CD4-positive, alpha-beta T cell (primary cell): ENCODE measurements at places on chromosomes 4 and X.
A peak's percentile ranks its signal among the peaks of the same experiment; 100 is the strongest.

- DNase-seq = no peak
Measured at GRCh38 chr4:153137677-153138630, 66.3 kb upstream of the TRIM2 start.

GRCh38 chr4:113919611-113920010 is 59.8 kb downstream of the ARSJ start:
- no peak for DNase-seq

GRCh38 chr4:35734381-35735098 is 509.8 kb downstream of the ARAP2 start:
- no peak for DNase-seq

GRCh38 chrX:154541896-154542722 is 4.5 kb downstream of the G6PD start:
- no peak for DNase-seq

- DNase-seq = no peak
Measured at GRCh38 chr4:68348577-68348976, 1.3 kb downstream of the YTHDC1 start.

GRCh38 chr4:76657443-76657842 is 222.4 kb downstream of the SHROOM3 start:
- no peak for DNase-seq

DNA sequence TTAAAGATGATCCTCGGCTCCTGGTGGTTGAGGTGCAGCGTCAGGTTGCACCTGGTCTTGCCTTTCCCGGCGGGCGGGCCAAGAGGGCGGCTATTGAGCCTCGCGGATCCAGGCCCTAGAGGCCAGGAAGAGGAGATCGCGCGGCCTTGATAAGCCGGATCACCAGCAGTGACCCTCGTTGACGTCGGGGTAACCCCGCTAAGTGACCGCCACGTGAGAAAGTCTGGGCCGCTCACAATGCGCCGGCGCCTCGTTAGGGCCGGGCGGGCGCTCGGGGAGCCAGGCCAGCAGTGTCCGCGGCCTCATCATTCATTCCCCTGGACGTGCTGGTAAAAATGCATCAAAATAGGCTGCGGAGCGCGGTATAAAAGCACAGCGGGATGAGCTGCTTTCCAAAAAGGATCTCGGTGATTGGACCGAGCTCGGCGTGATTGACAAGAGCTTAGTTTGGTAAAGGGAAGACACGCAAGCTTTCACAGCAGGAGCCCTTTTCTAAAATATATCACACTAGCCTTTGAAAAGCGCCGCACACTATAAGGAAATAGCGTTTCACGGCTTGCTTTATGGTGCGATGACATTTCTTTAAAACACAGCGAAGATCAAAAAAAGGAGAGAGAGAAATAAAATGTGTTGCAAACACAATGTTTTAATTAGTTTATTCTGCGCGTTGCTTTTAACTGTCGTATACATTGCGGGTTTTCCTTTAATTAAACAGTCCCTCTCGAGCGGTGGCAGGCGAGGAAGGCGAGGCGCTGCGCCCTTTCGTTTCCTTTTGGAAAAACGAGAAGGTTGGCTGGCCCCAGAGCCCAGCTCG is 15.9 kb upstream of the ZIC3 start:
- DNase-seq = no peak

- no peak for DNase-seq
Measured at GRCh38 chr4:108877821-108878220, 115.0 kb upstream of the ETNPPL start.

DNA sequence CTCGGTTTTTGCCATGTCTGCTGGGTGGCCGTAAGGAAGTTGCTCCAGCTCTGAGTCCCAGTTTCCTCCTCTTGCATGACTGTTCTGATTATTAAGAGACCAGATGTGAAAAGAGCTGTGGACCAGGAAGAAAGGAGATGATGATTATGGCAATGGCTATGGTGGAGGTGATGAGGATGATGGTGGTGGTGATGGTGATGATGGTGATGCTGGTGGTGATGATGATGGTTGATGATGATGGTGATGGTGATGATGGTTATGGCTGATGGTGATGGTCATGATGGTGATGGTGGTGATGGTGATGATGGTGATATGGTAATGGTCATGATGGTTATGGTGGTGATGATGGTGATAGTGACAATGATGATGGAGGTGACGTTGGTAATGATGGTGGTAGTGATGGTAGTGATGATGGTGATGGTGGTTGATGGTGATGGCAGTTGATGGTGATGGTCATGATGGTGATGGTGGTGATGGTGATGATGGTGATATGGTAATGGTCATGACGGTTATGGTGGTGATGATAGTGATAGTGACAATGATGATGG is 107.8 kb upstream of the NKX1-1 start:
- no peak for DNase-seq

- no peak for DNase-seq
Measured at GRCh38 chr4:19735012-19735411, 516.7 kb upstream of the SLIT2 start.

GRCh38 chr4:80072228-80072743 is 743 bp downstream of the ANTXR2 start:
- peak; percentile 41 for DNase-seq

DNA sequence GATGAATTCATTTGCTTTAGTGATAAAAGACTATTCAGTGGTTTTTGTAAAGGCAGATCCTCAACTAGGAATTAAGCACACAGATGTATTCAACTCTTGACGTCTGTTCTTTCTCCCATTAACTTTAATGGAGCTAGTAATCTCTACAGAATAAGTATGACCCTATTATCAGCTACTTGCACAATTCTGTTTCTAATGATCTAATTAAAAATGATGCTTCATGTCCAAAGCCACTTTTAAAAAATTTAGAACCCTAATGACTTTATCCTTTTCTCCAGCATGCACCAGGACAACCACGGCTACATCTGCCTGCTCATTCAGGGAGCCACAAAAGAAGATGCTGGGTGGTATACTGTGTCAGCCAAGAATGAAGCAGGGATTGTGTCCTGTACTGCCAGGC is 85.4 kb downstream of the CBR4 start:
- no peak for DNase-seq

GRCh38 chr4:184252136-184253071 is 34.7 kb upstream of the ENPP6 start:
- DNase-seq = no peak

- DNase-seq = no peak
Measured at GRCh38 chr4:24603343-24603742, 19.0 kb upstream of the DHX15 start.

DNA sequence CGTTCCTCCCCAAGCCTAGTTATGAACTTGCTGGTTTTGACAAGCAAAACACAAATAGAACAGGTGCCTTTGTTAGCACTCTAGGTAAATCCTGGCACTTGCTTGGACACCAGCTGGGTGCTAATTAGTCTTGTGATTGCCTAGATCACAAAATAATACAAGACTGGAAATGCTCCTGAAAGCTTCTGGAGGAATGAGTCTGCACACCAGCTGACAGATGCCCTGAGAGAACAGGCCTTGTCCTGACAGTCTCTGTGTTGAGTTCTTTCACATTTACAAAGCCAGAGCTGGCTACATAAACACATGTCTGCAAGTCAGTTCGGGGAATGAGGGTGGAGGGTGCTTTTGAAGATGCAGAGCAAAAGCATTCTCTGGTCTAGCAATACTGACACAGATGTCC is 93.8 kb downstream of the ELOVL6 start:
- DNase-seq = no peak

DNA sequence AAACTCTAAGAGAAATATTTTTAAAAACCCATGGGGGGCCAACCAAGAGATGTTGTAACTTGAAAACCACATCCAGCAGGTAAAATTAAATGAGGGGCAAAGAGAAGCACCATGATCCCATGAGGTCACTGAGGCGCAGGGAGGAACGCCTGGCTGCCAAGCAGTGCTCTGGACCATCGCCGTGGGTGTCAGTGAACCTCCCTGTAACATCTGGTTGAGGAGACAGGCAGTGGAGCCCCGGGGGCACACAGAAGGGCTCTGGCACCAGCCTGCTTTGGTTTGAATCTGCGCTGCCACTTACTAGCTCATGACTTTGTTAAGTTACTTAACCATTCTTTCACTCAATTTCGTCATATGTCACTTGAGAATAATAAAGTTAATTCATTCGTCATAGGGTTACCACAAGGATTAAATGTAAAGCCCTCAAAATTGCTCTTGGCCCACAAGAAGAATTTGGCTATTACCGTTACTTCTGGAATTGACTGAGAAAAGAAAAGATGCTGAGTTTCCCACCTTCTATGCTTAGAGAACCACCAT is 41.6 kb upstream of the SLC25A4 start:
- no peak for DNase-seq

GRCh38 chrX:154515966-154516655 is at the start of gene FAM3A:
Gene FAM3A, minus strand, starts transcription at chrX:154516232. Its CDS starts 460 bp downstream, at chrX:154515772.
- peak; percentile 93 for DNase-seq

GRCh38 chr4:25174674-25175073 is 14.4 kb upstream of the SEPSECS start:
- no peak for DNase-seq

DNA sequence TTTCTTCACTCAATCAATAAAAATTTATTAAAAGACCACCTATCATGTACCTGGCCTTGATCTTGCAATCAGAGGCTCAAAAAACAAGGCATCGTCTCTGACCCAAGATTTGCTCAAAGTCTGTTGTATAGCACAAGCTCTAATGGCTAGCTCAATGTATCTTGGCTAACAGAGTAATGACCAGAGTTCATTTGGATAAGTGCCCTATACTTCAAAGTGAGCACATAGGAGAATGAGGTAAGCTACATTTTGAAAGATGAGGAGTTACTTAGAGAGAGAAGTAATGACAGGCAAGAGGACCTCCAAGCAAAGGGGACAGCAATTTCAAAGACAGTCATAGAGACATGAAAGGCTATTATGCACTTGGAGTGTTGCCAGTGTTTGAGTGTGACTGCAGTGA is 22.9 kb upstream of the GABRQ start:
- DNase-seq = no peak

DNA sequence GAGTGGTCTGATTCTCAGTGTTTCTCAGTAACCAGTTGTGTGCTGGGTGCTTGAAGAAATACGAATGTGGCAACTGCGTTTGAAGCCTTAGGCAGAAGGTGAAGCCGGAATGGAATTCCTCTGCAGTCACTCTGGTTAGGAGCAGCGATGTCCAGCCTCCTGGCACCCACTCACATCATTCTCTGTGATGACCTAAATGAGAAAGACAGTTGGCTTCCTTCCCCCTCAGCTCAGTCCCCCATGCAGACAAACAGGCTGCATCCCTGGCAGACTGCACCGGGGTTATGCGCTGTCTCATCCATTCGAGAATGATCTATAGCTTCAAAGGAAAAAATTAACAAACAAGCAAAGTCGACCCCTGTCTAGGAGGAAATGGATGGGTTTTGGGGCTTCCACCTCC is 170.1 kb upstream of the SCML1 start:
- no peak for DNase-seq

DNA sequence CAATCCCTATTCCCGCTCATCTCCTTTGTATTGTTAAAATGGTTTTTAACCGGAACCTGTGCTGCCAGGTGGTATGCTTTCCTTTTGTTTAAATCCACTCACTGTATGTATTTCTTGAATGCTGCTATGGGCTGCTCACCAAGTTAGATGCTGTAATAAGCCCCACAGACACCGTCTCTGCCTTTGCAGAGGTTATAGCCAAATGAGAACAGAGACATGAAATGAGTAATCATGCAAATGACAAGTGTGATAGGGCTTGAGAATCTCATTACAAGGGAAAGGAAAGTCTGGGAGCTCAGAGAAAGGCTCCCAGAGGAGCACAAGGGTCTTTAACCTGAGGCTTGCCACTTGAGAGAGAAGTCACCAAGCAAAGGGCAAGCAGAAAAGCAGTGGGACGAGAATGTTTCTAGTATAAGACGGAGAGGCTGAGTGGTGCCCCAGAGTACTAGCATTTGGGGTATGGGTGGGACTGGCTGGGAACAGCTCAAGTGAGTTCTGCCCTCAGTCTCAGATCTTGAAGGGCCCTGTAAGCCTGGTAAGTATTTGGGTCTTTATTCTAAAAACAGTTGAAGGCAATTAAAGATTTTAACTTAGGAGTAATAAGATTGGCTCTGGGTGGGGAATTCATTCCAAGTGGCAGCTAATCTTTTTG is 110.8 kb upstream of the H2AZ1 start:
- DNase-seq = no peak

- DNase-seq = peak; percentile 85
Measured at GRCh38 chr4:10457255-10457801, at the start of gene ZNF518B. Gene ZNF518B, minus strand, starts transcription at chr4:10457426. Its CDS starts 11,098 bp downstream, at chr4:10446328.

- DNase-seq = no peak
Measured at GRCh38 chr4:73019462-73020047, 50.0 kb downstream of the COX18 start.

DNA sequence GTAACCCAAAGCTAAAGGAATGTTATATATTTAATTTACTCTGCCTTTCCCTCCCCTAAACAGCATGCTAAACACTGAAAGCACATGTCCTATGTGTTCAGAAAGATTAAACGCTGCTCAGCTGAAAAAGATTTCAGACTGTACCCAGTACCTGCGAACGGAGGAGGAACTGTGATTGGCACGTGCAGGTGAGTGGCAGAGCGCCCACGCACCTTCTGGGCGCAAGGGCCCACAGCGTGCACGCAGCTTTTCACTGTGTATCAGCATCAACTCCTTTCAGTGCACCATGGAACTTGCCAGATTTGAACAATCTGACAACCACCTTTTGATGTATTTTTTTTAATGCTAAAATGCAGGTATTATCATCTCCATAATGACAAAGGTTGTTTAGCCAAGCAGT is 87.7 kb downstream of the RFC1 start:
- DNase-seq = no peak

DNA sequence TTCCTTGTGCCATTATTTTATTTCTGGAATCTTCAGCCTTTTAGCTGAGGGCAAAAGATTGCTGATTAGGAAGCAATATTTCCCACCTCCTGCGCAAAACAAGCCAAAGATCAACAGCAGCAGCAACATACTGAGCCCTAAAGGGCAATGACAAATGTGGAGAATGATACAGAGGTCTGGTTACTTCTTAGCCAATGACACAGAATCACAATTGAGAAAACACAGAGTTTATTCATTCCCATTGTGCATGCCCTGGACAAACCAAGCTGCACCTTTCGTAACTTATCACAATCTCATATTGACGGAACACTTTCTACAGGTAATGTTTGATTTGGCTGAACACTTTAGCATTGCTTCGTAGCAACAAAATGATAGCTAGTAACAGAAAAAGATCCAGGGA is 13.4 kb downstream of the F9 start:
- no peak for DNase-seq

DNA sequence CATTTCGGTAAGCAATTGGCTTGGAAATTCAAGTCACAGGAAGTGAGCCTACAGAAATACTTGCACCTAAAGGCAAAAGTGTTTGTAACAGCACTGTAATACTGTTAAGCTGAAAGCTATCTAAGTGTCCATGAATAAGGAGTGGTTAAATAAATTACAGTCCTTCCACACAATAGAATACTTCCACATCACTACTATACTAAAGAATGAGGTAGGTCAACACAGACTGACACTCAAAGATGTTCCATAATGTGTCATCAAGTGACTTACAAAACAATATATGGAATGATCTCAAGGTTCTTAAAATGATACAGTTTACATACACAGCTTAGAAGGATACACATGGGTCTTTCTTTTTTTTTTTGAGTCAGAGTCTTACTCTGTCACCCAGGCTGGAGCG is 27.0 kb downstream of the SLC10A6 start:
- no peak for DNase-seq
